ENCODE measurements at places on chromosomes 1 and 21.

DNA sequence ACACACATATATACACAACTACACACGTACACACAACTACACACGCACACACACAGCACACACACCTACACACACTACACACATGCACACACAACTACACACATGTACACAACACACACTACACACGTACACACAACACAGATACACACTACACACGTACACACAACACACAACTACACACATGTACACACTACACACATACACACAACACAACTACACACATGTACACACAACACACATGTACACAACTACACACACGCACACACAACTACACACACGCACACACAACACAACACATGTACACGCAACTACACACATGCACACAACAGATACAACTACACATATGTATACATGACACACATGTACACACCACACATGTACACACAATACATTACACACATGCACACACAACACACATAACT lies 318.1 kb downstream of the CAMTA1 start:
- DNase-seq, result no peak

DNA sequence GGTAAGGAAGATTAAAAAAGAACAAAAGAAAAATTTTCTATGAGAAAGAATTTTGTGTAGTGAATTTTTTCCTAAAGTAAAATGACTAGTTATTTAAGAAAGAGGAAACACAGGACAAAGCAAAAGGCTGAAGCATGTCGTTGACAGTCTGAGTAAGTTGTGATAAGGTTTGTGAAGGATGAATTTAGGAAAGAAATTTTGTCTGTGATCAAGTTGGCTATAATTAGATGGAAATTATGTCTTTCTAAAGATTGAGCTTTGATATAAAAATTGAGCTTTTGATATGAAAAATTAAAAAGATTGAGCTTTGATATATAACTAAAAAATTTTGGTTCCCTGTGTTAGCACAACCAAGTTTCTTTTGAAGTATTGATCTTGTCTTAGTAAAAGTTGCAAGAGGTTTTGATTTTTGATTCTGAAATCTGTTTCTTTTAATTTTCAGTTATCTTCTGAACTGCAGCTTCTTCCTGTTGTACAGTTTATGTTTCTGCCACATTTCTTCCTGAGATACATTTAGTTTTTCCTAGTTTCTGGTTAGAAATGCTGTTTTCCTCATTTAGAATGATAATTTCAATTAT lies 101.7 kb upstream of the KIAA0040 start:
- DNase-seq, result no peak

DNA sequence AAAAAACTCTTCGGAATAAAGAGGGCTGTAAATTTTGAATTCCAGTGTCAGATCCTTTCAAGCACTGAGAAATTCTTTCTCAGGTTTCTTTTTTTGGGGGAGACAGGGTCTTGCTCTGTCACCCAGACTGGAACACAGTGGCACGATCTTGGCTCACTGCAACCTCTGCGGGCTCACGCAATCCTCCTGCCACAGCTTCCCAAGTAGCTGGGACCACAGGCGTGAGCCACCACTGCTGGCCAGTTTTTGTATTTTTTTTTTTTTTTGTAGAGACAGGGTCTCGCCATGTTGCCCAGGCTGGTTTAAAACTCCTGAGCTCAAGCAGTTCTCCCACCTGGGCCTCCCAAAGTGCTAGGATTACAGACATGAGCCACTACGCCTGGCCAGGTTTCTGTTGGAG lies 34.8 kb upstream of the EPHA8 start:
- no peak for DNase-seq

GRCh38 chr1:183622013-183622412 lies 13.6 kb downstream of the ARPC5 start:
- no peak for DNase-seq

DNA sequence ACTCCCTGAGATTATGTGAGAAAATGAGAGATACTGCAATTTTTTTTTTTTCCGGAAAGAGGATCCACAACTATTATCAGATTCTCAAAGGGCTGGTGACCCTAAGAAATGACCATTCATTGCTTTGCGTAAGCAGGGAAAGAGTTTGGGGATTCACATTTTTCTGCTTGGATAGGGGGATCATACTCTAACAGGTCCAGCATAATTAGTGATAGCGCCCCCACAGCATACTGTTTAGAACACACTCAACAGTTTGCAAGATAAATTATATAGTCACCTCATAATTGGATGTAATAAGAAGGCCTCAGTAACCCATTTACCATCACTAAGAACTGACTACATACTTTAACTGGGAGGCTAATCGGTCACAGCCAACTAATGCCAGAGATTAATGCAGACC lies 1.9 kb downstream of the CCT3 start:
- DNase-seq, result no peak

DNA sequence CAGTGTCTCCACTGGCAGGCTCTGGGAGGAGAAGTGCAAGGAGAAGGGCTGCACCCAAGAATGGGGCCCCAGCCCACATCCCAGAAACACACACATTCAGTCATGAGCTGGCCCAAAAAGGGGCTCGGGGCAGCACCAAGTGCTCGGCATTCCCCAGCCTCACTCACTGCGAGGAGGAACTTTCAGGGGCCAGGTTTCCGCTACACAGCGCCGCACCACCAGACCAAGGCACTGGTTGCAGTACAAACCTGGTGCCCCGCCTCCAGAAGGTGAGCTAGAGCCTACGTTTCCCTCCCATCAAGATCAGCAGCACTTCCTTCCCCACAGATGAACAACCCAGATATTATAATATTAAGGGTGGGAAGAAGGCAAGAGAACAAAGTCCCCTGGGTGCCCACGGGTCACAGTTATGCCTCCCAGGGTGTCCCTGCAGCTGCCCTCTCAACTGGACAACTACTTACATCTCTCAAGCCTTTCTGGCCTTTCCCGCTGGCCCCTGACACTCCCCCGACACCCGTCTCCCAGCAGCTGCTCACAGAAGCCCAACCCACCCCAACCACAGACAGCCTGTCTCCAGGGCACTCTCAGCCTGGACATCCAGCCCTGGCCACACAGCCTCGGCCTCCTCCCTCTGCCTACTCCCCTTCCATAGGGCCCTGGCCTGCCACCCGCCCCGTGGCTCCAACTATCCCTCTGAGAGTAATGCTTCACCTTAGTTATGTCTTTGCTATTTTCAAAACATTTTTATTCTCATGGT lies 3.8 kb downstream of the PBXIP1 start:
- DNase-seq, result no peak

DNA sequence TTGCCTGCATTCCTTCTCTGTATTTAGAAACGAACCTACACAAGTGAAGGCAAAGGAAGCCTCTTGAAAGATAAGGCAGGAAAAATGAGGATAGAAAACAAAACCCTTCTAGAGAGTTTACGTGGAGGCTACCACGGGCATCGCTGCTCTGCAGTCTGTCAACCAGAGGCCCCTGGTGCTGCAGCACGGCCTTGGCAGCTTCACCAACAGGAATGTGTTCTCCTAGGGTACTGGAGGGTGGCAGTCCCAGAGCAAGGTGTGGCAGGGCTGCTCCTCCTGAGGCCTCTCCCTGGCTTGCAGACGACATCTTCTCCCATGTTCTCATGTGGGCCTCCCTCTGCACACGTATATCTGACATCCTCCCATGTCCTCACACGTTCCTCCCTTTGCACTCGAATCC lies 57.6 kb upstream of the SAMD11 start:
- DNase-seq, result no peak

DNA sequence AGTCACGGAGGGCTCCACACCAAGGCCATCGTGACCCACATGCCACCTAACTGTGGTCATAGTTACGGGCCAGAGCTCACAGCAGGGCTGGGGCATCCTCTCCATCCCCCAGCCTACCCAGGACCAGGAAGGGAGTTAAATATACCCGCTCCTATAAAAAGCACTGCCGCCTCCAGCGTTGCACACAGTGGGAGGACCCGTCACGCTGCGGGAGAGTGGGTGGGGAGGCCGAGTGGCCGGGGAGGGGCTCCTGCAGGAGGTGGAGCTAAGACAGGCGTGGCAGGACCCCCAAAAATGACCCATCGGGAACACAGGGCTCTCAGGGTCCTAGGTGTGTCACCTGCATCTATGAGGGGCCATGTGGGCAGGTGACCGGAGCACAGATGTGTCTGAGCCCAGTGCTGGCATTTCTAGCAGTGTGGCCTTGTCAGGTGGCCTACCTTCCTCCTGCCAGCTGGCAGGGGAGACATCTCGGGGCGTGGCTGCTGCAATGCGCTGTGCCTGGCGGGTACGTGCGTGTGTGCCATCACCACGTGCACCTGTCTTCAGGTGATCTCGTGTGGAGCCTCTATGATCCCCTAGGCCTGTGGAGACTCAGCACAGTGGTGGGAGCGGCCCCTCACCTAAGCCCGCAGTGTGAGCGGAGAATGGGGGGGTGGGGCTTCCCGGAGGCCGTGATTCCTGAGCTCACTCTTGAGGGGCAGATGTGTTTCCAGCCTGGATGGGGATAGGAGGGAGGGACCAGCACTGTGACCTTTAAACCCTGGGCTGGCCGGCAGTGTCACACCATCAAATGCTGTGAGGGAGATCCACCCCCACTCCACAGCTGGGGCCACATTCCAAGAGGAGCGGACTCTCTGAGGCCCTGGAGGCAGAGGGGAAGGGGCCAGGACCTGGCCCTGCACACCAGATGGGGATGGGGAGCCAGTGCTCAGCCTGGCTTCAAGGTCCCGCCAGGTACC lies 17.7 kb downstream of the AGRN start:
- no peak for DNase-seq

- DNase-seq, result no peak
Measured at GRCh38 chr1:57019236-57019839, 53.5 kb upstream of the C8B start.

DNA sequence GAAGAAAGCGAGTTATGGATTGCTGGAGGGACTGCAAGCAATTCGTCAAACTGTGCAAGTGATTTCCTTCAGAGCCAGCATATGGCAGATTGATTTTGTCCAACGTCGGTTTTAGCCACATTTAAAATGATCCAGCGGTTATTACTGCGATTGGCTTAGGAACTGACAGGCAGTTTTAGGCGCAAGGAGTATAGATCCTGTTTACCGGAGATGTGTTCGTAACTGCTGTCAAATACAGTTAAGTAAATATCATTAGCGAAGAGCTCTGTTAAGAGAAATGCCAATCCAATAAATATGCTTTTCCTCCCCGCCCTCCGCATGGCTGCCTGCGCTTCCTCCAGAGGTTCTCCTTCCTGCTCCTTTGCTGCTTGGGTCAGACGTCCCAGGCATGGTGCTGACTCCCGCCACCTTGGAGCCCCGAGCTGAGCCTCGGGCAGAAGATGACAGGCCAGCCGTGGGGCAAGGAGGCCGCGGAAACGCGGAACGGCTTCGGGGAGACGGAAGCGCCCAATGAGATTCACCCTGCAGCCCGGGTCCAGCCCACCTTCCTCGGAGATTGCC lies 9.4 kb upstream of the BARHL2 start:
- DNase-seq, result no peak

Measured in stimulated activated CD8-positive, alpha-beta memory T cell treated with anti-CD3 and anti-CD28 coated beads, Interleukin-15, amount 100 ng/mL, for 24 hours (primary cell).